ENCODE measurements at places on chromosomes 2 and 18.

DNA sequence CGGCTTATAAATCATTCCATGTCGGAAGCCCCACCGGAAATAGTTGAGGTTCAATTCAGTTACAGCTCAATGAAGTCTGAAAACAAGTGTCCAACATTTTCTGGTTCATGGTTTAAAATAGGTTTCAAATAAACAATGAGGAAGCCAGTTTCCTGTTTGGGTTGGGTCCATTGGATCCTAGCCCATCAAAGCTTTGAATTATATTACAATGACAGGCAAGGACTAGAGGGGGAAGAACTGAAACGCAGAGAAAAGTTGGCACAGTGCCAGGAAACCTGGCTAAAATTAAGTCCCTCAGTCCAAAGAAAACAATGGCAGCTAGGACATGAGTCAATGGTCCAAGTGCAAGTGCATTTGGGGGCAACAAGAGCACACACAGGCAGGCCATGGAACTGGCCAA lies 32.0 kb downstream of the SLC14A1 start:
- DNase-seq: no peak

- no peak for DNase-seq
These were observed 126.6 kb downstream of the VAPA start for GRCh38 chr18:10040287-10041011.

DNA sequence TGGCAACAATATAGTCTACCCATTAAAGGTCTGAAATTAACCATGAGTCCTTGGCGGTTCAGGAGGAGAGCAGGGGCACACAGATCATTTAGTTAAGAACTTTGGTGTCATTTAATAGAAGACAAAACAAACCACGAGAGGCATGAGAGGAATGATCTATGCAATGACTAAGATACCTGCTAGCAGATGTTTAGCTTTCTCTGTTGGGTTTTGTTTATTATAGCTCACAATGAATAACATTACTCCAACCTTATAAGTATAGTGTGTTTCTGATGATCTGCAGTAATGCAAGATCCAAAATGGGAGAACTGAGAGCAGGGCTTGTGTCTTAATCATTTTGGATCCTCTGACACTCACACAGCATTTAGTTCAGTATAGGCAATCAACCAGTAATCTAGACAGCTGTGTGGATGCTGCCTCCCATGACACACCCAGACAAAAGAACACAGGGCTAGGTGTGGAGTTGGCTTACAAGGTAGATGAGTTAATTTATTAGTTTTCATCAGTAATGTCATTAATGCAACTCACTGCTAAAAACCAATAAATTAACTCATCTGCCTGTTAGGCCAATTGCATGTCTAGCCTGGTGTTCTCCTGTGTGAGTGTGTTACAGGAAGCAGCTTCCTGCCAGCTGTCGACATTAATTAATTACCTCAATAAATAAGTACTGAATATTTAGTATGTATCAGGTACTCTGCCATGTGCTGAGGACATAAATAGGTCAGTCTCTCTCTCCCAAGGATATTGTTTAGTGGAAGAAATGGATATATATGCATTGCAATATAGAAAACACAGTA lies 92.3 kb downstream of the CLIP4 start:
- DNase-seq: no peak

DNA sequence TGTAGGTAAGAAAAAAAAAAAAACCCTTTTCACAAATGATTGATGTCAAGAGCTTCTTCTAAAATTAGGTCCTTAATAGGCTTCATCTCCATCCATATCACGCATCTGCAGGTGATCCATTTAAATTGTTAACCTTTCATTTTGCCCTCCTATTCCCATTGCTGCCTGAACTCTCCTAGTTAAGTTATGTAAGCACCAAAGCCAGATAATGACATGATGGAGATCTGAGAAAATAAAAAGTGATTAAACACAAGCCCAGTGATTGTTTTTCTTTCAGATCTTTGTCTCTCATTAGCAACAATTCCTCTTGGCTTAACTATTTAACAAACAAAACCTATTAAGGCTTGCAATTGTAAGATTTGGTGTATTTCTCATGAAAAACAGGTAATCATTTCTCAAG lies 20.0 kb downstream of the LANCL1 start:
- no peak for DNase-seq

GRCh38 chr18:58177004-58177717 lies 133.1 kb downstream of the NEDD4L start:
- peak; percentile 18 for DNase-seq

DNA sequence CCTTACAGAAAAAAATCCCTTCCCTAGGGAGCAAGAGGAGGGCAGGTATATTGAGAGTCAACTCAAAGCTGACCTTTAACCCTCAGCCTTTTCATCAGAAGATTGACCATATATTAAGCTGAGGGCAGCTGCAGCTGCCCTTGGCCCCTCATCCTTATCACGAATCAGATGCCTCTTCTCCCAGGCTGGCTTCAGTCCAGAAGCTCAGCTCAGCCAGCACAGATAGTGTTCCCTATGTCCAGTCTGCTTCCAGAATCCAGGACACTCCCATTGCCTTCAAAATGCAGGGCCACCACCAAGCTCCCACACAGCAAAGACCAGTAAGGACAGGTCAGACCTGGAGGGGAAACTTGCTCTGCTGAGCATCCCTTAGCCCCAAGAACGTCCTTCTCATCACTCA lies 146.1 kb downstream of the BCL11A start:
- DNase-seq: no peak

GRCh38 chr2:102708847-102709559 lies 52.8 kb upstream of the TMEM182 start:
- peak; percentile 16 for DNase-seq

DNA sequence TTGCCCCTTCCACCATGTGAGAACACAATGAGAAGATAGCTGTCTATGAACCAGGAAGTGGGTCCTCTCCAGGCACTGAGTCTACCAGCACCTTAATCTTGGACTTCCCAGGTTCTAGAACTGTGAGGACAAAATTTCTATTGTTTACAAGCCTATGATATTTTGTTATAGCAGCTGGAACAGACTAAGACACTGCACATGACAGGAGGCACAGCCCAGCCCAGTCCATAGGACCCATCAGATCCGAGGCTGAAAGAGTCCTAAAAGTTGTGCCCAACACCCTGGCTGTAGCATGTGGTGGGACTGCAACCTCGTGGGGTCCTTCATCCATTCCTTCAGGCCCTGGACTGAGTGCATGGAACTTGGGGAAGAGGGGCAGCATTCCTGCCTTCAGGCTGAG lies 48.4 kb upstream of the YWHAQ start:
- no peak for DNase-seq

DNA sequence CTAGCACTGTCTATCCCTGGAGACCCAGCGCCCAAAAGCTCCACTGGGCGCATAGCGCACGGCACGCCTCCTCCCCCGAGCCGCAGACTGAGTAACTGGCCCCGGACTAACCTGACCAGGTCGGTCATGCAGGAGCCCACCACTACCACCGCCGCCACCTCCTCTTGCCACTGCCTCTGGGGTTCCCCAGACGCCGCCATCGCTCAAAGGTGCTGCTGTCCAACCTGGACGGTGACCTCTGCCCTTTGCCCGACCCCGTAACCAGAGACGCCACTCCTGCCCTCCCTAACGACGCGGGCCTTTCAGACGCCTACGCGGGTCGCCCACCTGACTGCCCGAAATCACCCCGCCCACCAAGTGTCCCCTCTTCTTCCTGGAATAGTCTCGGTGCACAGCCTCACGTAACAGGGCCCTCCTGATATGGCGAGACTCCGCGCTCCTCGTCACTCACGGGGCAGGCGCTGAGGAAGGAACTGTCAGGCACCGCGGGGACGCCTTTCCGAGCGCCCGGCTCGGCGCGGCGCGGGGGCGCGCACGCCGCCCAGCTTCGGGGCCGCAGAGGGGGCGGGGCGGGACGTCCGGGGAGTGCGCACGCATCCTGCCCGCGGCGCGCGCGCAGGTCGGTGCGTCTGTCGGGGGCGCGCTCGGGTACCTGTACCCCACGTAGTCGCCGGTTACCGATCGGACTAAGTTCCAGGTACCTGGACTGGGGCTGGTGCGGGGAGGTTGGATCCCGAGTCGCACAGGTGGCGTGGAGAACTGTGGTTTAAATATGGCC lies at the start of the genes BABAM2 and RBKS:
Gene BABAM2 (plus strand): TSS at position 584 of the 778 bp plus-strand sequence. CDS start 3,828 bp downstream, outside the sequence.
Gene RBKS (minus strand): TSS at position 242 of the 778 bp plus-strand sequence. CDS start 42 bp downstream, at position 200.
- peak; percentile 81 for DNase-seq

DNA sequence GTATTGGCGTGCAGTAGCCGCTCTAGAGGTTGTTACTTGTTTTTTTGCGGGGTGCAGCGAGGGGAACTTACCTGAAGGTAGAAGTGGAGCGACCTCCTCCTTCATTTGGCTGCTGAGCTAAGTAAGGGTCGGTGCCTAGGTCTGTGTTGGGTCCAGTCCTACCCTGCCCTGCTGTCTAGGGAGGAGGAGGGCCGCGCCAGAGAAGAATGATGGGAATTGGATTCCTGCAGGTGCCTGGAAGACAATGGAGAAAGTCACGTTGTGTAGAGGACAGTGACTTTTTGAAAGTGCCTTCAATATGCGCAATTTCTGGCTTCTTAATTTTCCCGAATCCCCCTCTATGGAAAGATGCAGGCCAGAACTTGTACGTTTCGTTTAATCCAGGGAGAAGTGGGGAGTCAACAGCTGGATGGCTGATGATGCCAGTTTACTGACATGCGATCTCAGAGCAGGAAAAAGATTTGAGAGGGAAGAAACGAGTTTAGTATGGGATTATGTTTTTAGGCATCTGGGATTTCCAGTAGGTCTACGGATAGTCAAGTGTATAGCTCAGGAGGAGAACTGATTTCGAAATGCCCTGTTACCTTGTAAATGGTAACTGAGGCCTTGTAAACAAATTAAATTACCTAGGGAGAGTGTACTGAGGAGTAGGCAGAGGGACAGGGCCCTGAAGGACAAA lies 653 bp downstream of the MRPS9 start:
- no peak for DNase-seq

- no peak for DNase-seq
These were observed 109.2 kb upstream of the GPC1 start for GRCh38 chr2:240326246-240326645.

DNA sequence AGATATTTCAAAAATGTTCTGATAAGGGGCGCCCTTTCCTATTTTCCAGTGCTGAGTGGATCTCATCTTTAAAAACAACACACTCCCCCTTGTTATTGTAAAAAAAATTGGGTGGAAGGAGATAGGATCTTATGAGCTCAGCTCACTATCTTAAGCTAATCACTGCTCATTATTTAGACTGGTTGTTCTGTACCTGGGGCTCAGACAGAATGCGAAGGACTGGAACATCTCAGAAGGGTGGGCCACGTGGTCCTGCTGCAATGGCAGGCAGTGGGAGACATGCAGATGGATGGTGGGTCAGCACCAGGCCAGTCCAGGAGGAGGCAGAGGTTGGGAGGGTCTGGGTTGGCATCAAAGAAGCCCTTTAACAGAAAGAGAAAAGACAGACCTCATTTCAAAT lies 48.3 kb upstream of the GPR155 start:
- no peak for DNase-seq

- no peak for DNase-seq
These were observed 162.3 kb upstream of the TRIB2 start for GRCh38 chr2:12554224-12555011.

GRCh38 chr2:30666266-30666874 lies 140.9 kb downstream of the CAPN13 start:
- peak; percentile 13 for DNase-seq

- DNase-seq: no peak
These were observed 5.9 kb upstream of the NCKAP5 start for GRCh38 chr2:133574186-133574585.

GRCh38 chr2:54341656-54342055 lies 85.6 kb upstream of the TSPYL6 start:
- no peak for DNase-seq

DNA sequence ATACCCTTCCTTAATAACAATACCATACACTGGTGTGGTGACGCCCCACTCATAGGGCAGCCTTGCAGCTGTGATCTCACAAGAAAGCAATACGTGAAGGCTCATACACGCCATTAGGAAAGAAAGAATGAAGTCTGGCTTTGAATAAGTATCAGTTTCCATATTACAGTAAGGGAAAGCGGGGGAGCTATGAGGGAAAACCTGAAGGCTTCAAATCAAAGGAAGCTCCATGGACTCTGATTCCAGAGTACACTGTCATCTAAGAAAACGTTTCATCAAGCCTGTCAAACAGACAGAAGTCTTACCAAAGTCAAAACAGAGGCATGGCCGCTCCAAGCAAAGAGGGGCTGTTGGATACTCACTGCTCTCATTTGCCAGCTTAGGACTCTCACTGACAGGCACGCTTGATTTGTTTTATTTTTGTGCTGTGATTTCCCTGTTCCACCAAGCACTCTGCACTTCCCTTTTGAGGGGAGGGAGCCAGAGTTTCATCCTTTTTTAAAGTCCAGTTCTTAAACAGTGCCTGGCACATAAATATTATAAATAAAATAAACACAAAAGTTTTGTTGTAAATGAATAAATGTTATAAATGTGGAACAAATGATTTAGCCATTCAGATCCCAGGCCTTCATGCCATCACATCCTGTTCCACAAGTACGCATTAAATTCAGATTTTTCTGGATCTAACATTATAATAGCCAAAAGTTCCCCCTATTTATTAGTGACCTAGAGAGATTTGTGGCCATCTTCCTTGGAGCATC lies 221.2 kb downstream of the PIEZO2 start:
- DNase-seq: no peak

GRCh38 chr2:223801736-223802135 lies 35.6 kb downstream of the AP1S3 start:
- no peak for DNase-seq

DNA sequence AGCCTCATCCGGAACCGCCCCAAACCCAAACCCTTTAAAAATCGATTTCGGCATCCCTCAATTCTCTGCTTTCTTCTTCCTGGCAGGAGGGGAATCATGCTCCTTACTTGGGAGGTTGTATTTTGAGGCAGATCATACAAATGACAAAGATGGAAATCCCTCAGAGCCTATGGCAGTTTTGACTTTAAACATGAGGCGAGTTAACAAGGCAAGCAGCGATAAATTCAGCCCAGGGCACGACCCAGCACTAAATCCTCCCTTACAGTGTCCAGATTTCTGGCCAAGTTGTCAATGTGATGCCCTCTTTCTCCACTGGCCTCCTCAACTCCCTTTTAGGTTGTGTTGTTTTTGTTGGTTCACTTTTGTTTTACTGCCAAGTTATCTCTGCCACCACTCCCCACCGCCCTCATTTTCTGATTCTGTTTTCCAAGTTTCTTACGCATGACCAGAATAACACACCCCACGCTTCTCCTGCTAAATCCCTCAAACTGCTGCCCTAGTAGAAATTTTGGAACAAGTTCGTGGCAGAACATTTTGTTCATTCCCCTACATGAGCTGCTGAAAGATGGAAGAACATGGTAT lies 68.3 kb downstream of the CTAGE1 start:
- no peak for DNase-seq

DNA sequence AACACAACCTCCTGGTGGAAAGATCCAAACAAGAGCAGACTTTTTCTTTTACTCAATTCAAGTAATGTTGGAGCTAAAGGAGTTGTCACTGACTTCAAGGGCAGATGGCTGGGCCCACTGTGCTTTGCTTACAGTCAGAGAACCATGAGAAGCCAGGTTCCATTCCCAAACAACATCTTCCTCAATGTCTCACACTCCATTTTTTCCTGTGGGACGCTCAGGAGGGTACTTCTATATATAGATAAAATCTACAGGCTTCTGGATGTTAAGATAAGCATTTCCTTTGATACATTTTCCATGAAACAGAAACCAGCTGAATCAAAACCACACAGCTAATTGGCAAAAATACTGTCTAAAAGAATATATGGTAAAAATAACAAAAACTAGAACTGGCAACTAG lies 14.4 kb downstream of the IWS1 start:
- no peak for DNase-seq

Data from NCI-H460 (cell line).